ENCODE measurements at places on chromosomes 7 and 10. TPM values are rescaled to one million over a fixed set of nuclear protein-coding genes. Genes with fewer than 3 reads are reported as not detected.

GRCh38 chr7:45149606-45150005, 8.0 kb upstream of the RAMP3 start:
- no peak overlapping the region for H3K4me3 ChIP-seq
- no peaks in the 10 kb centered on the region for H3K27me3 ChIP-seq
- no peak overlapping the region for H3K27ac ChIP-seq
- H3K36me3 ChIP-seq: no peaks in the 10 kb centered on the region
- DNase-seq: no peak

DNA sequence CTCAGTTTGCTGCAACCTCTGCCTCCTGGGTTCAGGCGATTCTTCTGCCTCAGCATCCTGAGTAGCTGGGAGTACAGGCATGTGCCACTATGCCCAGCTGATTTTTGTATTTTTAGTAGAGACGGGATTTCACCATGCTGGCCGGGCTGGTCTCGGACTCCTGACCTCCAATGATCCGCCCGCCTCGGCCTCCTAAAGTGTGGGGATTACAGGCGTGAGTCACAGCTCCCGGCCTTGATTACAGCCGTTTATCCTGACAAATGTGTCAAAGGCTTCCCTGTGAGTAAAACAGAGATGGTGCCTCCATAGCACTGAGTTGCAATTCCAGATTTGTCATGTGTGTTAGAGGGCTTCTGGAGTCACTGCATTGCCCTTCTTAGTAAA, 273.7 kb downstream of the CCDC3 start:
- no peaks in the 10 kb centered on the region for H3K4me1 ChIP-seq
- DNase-seq: no peak
- H3K27me3 ChIP-seq: no peaks in the 10 kb centered on the region
- H3K4me3 ChIP-seq: no peak overlapping the region
- H3K36me3 ChIP-seq: no peaks in the 10 kb centered on the region

DNA sequence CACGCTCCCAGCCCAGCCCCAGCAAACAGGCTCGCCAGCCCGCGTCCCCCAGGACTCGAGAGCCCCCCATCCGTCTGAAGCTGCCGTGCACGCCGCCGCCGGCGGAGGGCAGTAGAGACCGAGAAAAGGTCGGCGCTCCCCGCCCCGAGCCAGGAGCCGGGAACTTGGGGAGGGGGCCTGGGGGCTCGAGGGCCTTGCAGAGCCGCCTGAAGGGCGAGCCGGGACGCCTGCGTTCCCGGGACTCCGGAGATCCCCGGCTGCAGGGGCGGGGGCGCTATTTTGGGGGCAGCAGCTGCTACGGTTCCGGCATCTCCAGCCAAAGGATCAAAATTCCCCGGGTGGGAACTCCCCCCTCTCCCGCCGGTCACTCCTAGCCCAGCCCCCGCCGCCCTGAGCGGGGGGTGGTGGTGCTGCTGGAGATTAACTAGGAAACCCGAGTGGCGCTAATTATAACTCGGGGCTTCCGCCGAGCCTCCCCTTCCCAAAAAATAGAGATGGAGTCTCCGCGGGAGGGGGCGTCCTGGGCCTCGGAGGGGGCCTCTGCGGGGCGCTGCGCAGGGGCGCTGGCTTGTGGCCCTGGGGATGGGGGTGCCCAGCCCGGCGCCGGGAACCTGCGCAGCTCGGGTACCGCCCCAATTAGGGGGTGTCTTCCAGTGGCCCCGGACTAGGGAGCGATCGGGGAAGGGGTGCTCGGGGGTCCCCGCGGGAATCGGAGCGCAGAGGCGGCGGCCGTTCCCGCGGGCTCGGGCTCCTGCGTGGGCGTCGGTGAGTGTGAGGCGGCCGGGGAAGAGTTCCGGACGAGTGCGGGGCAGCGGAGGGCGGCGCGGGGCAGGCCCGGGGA, 608 bp downstream of the ACHE start:
- no peak for DNase-seq
- H3K27me3 ChIP-seq: peaks cover 4% of the 10 kb centered on the region
- no peaks in the 10 kb centered on the region for H3K4me1 ChIP-seq
- no peaks in the 10 kb centered on the region for H3K36me3 ChIP-seq
- peak overlapping the region; percentile 35 for H3K4me3 ChIP-seq

DNA sequence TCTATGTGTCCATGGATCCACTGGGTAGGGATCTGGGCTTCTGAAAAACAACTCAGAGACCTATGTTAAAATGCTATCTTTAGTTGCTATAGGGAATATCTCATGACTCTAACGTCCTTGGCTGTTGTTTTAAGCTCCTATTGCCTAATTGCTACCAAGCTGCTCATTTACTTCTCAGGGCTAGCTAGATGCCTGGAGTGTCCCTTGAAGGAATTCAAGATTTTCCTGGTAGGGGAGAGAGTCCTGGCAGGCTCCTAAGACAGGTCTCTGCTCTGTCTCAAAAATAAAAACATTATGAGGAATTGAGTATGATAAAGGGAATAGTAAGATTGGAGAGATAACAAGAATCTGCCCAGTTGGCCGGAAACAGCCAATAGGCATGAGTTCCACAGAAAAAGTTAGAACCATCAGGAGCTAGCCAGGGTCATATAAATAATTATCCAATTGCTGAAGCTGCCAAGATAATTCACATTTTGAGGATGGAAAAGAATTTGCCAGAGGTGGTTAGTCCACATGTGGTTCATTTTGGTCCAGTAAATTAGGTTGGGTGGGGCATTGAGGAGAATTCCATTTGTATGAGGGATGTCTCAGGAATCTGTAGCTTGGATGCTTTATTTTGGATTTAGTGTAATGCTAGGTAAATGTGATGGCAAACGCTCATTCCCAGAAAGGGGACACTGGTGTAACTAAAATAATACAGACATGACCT, 362.7 kb upstream of the VSTM2A start:
- no peak for DNase-seq
- H3K27me3 ChIP-seq: no peaks in the 10 kb centered on the region
- no peaks in the 10 kb centered on the region for H3K4me1 ChIP-seq
- no peak overlapping the region for H3K27ac ChIP-seq
- H3K36me3 ChIP-seq: no peaks in the 10 kb centered on the region

DNA sequence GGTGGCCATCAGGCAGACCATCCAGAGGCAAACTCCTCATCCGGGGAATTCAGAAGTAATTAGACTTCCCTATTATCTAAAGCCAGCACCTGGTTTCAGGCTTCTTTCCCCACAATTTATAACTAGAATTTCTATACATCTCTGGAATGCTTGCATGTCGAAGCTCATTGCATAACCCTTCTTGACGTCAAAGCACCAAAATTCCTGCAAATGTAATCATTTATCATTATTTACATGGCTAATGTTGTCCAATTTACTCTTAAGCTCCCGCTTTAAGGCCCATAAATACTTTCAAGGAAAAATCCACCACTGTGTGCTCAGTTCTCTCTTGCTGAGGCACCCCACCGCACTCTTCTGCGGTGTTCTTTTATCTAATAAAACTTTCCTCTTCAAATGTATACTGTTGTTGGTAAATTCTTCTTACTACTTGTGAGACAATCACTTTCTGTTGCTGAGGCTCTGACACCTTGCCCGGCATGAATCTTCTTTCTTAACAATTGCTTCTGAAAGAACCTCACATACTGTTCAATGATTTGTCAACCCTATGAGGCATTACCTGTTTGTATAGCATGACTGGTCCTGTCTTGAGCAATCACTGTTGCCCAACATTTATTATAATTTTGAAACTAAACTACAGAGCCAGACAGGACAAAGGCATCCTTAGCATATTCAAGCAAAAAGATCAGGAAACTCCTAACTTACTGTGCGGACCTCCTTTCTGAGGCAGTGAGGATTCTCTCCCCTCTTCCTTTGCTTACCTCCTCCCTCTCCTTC, 17.4 kb upstream of the GPR141 start:
- no peaks in the 10 kb centered on the region for H3K4me1 ChIP-seq
- H3K27me3 ChIP-seq: no peaks in the 10 kb centered on the region
- H3K27ac ChIP-seq: no peak overlapping the region
- H3K4me3 ChIP-seq: no peak overlapping the region
- H3K36me3 ChIP-seq: no peaks in the 10 kb centered on the region

DNA sequence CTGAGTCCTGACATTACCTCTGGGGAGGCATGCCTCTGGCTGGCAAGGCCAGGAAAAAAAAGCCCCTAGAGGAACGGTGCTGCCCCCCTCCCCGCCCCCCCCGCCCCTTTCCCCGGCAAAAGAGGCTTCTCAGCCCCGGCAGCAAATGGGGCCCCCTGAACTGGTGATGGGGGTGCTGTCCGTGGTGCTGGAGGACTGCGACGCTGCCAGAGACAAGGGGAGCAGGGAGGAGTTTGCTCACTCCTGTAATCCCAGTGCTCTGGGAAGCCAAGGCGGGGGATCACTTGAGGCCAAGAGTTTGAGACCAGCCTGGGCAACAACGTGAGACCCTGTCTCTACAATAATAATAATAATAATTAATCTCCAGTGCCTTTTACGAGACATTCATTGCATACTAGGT, 23.7 kb downstream of the SRRM3 start:
- H3K4me3 ChIP-seq: no peak overlapping the region
- no peak for DNase-seq
- no peaks in the 10 kb centered on the region for H3K4me1 ChIP-seq
- H3K27ac ChIP-seq: no peak overlapping the region
- peaks cover 29% of the 10 kb centered on the region for H3K27me3 ChIP-seq
- no peaks in the 10 kb centered on the region for H3K36me3 ChIP-seq

GRCh38 chr7:79317728-79318127, 135.7 kb downstream of the MAGI2 start:
- no peak overlapping the region for H3K4me3 ChIP-seq
- H3K27ac ChIP-seq: no peak overlapping the region
- H3K27me3 ChIP-seq: no peaks in the 10 kb centered on the region
- H3K4me1 ChIP-seq: no peaks in the 10 kb centered on the region
- H3K36me3 ChIP-seq: no peaks in the 10 kb centered on the region

- no peak overlapping the region for H3K4me3 ChIP-seq
- no peaks in the 10 kb centered on the region for H3K36me3 ChIP-seq
- no peaks in the 10 kb centered on the region for H3K27me3 ChIP-seq
- no peak for DNase-seq
- H3K4me1 ChIP-seq: no peaks in the 10 kb centered on the region
- H3K27ac ChIP-seq: no peak overlapping the region
These were observed 17.0 kb downstream of the PRSS2 start for GRCh38 chr7:142787783-142788182.

DNA sequence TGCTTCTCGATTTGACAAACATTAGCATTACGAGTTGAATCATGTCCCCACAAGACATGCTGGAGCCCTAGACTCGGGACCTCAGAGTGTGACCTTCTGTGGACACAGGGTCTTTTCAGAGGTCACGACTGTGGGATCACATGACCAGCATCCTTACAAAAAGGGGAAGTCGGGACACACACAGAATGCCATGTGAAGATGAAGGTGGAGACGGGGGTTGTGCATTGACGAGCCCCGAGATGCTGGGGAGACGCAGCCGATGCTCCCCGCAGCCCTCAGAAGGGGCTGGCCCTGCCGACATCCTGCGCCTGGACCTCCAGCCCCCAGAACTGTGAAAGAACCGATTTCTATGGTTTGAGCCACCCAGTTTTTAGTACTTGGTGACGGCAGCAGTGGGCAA, 7.5 kb downstream of the ZFAND2A start:
- H3K36me3 ChIP-seq: peaks cover 3% of the 10 kb centered on the region
- no peak overlapping the region for H3K27ac ChIP-seq

DNA sequence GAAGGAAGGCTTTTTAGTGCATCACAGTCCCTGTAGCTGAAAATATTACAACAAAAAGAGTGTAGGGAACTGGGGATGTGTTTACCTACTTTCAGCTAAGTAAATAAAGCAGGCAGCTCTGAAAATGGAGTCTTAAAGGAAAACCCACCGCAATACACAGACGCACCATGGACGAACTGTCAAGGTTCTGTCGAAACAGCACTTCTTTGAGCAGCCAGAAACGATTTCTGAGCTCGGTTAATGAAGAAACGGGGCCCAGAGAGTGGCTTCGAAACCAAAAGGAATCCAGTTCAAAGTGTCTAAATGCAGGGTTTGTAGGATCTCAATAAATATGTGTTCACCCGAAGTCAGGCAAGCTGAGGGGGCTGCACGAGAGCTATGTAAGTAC, 275.4 kb upstream of the NEBL start:
- no peak for DNase-seq
- no peaks in the 10 kb centered on the region for H3K4me1 ChIP-seq
- H3K27me3 ChIP-seq: no peaks in the 10 kb centered on the region

GRCh38 chr10:16777473-16778370, 39.5 kb downstream of the RSU1 start:
- DNase-seq: no peak
- H3K27ac ChIP-seq: peak overlapping the region; percentile 36
- H3K4me3 ChIP-seq: no peak overlapping the region
- H3K36me3 ChIP-seq: peaks cover 4% of the 10 kb centered on the region
- H3K27me3 ChIP-seq: no peaks in the 10 kb centered on the region

DNA sequence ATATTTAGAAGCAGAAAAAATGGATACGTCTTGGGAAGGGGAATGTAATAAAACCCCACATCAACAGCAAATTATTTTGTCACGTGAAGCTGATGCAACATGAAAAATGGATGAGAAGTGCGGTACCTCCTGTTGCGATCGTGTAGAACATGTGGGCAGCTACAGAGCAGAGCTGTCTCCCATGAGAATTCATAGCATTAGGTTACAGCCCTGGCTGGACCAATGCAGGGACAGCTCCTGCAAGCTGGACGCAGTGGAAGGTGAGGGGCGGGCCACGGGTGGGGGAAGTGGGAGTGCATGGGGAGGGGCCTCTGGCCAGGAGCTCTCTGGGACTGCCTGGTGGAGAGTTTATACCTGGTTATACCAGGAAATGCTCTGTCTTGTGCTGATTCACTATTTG, 120.3 kb downstream of the GATA3 start:
- no peaks in the 10 kb centered on the region for H3K4me1 ChIP-seq
- no peaks in the 10 kb centered on the region for H3K36me3 ChIP-seq
- H3K27me3 ChIP-seq: no peaks in the 10 kb centered on the region
- H3K27ac ChIP-seq: no peak overlapping the region
- no peak overlapping the region for H3K4me3 ChIP-seq

DNA sequence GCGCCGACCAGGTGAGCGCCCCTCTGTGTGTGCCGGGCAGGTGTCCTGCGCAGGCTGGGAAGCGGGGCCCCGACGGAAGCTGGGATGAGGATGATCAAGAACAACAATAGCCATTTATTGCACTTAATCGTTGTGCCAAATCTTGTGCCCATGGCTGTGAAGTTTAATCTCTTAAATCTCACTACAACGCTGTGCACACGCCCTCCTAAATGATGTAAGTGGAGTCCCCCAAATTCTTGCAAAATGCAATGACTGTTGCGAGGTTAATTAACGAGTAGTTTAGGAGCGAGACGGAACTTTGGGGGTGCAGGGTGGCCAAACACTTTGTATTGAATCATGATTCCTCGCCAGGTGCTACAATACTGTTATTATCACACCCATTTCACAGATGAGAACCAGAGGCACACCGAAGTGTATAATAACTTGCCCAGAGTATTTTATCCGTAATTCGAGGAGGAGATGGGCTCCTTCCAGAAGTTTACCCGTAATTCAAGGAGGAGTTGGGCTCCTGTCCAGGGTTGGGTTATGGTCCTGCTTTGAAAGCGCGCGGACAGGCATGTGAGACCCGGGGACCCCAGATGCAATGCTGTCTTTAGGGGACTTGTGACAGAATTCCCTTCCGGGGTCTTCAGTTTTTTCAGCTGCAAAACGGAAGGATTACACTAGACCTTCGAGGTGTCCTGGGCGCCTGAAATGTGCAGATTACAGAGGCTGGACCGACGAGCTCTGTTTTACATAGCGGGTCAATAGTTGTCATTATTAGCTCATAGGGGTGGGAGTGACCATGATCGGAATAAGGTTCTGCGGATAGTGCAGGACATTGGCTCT, 1.0 kb downstream of the FFAR4 start:
- no peak for DNase-seq
- peaks cover 5% of the 10 kb centered on the region for H3K4me1 ChIP-seq
- no peaks in the 10 kb centered on the region for H3K36me3 ChIP-seq
- peak overlapping the region; percentile 39 for H3K4me3 ChIP-seq
- peaks cover 2% of the 10 kb centered on the region for H3K27me3 ChIP-seq

The PPRC1 gene
- 21.0 TPM for total RNA-seq

The ZNF804B gene
- not detected for total RNA-seq

The CUZD1 gene
- total RNA-seq: 0.98 TPM

The VPS37D gene
- 3.5 TPM for total RNA-seq

The CDHR3 gene
- total RNA-seq: 8.8 TPM

The EN2 gene
- total RNA-seq: 0.32 TPM

The MSRB2 gene
- total RNA-seq: 24.9 TPM

The PLXDC2 gene
- total RNA-seq: 101 TPM

Data from breast epithelium (tissue), 4 donors.